Stimulated activated CD8-positive, alpha-beta memory T cell treated with anti-CD3 and anti-CD28 coated beads, Interleukin-15, amount 100 ng/mL, for 1 hour (primary cell): ENCODE measurements at places on chromosomes 4 and X.

- DNase-seq, result no peak
Observed at GRCh38 chrX:120549483-120550452, 11.0 kb downstream of the CUL4B start.

DNA sequence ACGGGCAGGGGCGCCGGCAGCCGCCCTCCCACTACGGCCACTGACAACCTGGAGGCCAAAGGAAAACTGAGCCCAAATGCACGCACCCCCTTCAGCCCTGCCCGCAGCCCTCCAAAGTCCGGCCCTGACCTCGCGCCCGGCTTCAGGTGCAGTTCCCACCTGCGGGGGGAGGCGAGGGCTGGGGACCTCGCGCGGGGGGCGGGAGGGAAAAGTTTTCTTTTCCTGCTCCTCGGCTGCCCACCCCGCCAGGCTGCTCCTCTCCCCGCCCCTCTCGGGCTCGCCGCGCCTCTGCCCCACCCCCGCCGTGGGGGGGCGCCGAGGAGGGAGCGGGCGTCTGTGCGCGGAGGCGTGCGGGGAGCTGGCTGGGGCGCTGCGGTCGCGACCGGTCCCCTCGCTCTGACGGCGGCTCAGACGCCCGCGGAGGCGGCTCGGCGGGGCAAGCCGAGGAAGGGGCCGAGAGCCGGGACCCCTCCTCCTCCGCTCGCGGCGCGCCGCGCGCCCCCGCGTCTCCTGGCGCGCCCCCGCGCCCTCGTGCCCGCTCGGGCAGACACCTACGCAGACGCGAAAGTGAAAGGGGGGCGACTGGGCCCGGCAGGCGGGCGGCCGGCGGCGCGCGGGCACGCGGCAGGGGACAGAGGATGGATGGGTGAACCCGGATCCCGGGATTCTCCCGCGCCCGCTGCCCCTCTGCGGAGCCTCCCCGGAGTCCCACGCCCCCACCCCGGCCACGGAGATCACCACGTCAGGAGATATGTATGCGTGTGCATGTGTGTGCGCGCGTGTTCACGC lies 3.1 kb upstream of the NR3C2 start:
- peak; percentile 43 for DNase-seq

DNA sequence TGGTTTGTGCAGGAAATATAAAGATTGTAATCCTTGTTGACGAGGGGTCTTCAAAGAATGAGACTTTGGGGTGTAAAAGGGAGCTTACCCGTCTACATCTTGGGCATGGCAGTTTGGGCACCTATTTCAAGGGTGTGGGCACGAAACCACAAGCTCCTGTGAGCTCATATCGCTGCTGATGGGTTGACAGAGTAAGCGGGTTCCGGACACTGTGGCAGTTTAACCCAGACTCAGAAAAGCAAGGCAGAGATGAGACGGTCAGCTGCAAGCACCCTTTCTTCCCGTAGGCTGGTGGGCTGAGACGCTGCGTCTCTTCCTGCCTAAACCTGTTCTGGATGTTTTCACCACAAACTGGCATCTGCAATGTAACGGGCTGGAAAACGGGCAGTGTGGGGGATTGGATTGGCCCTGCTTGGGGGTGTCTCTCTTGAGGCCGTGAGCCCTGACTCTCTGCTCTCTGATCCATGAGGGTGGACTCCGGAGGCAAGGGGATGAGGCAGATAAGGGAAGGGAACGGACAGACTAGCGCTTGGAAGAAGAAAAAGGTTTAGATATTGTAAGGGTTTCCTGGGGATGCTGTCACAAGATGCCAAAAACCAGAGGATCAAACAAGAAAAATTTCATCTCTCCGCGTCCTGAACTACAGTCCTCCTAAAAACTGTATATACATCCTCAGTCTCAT lies 237.5 kb downstream of the SHOX start:
- DNase-seq, result no peak

DNA sequence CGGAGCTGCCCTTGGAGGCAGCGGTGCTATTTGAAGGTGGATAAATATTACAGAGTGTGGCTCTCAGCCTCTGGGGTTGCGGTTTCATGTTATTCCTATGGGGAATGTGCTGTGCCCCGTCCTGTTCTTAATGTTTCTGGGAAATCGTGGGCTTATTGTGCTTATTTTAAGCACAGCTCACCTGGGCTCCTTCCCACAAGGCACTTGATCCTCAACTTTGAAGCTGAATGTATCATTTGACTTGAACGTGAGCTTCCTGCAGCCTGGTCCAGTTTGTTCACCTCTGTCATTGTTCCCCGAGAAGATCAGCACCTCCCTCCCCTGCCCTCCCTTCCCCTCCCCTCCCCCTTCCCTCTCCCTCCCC lies 3.9 kb downstream of the SORCS2 start:
- no peak for DNase-seq

DNA sequence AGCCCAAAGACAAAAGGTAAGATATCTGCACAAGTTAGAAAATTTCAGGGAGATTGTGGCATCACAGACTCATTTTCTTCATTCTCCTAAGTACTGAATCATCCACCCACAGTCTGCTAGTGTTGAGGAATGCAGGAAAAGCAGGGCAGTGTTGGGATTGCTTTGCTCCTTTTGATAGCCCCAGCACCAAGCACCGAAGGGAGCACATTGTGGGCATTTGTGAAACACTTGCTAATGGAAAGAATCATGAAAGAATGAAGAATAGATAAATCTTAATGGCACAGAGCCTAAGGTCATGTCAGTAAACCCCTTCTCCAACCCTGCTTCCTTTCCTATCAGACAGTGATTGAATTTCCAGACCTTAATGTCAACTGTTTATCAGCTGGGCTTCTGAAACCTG lies 103.1 kb upstream of the GPRIN3 start:
- DNase-seq, result no peak
